ENCODE measurements at places on chromosomes 16 and 17.
A peak's percentile ranks its signal among the peaks of the same experiment; 100 is the strongest.

GRCh38 chr16:55760310-55761001 is 72.4 kb downstream of the CES1 start:
- no peak for DNase-seq

- DNase-seq = no peak
Observed at GRCh38 chr17:8140065-8141029, 11.9 kb downstream of the PER1 start.

- peak; percentile 42 for DNase-seq
Observed at GRCh38 chr16:19879241-19879792, 5.3 kb downstream of the GPRC5B start.

GRCh38 chr16:1965396-1966001 is 873 bp upstream of the RPS2 start:
- DNase-seq = no peak

DNA sequence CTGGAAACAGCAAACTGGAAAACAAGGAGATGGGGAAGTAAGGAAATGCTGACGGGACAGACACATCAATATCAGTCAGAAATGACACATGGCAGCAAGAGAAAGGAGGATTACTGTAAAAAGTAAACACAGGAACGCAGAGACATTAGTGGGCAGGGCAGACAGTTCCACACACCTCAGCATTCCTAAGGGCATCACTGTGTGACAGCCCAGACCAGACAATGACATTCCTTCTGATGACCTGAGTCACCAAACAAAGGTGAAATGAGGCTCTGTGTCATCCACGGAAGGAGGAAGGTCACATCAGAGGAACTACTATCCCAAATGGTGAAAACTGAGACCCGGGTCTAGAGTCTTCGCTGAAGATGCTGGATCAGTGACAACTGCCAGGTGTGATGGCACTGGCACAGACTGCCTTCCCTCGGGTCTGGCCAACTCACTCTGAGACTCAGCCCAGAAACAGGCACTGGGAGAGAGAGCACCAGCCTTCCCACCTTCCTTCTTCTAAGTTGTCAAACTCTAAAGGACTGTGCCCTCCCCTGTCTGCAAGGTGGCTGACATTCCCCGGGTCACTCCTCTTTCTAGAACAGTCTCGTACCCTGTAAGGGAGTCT is 36.7 kb downstream of the TK2 start:
- no peak for DNase-seq

- DNase-seq = no peak
Observed at GRCh38 chr17:63995626-63996025, 2.5 kb upstream of the PRR29 start.

DNA sequence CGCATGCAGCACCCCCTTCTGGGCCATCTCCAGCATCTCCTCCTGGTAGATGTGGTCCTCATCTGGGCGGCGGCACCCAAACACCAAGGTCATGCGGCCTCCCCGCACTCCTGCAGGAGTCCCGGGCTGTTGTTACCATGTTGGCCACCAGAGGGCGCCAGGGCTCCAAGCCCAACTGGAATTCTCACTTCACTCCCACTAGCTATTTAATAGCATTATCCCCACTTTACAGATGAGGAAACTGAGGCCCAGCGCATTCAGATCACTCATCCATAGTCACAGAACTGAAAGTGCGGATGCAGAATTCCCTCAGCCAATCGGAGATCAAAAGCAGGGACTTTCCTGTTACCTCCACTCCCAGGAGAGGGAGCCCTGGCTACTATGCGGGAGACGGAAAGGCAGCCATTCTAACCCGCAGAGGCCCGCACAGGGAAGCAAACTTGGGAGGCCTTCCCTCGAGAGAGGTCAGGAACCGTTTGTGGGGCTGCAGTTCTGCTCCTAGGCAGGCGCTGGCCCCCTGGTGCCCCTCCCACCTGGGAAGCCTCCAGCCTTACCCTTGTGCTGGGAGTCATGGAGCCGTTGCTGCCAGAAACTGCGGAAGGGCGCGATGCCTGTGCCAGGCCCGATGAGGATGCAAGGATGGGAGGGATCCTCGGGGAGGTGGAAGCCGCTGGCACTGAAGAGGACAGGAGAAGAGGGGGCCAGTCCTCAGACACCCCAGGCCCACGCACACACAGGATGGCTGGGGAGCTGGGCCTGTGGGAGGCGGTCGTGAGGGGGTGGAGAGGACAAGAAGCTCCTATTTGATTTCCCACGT is 40.1 kb downstream of the NOS2 start:
- peak; percentile 19 for DNase-seq

GRCh38 chr16:30470170-30470512 is 2.4 kb upstream of the ITGAL start:
- DNase-seq = no peak

- DNase-seq = no peak
Observed at GRCh38 chr16:85386467-85387170, 226.5 kb upstream of the GSE1 start.

All from fibroblast of skin of right biceps (primary cell).